CD4-positive, alpha-beta T cell treated with Interleukin-4 for 1 hour (primary cell): ENCODE measurements at places on chromosomes 16 and 17.

DNA sequence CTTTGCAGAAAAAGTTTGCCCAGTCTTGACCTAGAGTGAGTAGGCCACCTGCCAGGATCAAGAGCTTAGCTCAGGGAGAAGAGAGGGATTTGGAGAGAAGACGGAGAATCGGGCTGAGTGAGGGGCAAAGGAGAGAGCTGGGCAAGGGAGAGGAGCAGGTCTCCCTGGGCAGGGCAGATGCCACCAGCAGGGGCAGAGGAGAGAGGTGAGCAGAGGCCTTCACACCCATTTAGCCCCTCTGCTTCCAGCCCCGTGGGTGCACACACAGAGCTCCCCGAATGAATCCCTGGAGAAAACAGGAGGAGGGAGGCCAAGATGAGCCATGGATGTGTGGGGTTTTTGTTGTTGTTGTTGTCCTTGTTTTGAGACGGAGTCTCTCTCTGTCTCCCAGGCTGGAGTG is 29.2 kb downstream of the TBX4 start:
- no peak for DNase-seq

DNA sequence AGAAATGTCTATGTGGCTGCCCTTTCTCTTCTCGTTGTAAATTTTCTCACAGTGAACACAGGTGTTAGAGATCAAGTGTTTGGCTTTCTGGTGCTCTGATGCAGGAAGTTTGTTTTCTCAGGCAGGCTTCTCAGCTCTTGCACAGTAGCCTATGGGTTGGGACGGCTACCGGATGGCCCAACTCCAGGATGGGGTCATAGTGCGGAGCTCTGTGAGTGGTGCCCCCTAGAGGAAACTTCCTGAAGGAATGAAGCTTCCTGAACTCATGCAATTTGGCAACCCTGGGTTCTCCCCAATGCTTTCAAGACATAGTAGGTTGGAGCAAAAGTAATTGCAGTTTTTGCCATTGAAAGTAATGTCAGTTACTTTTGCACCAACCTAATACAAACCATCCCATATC is 407.5 kb upstream of the HSBP1 start:
- DNase-seq: no peak

DNA sequence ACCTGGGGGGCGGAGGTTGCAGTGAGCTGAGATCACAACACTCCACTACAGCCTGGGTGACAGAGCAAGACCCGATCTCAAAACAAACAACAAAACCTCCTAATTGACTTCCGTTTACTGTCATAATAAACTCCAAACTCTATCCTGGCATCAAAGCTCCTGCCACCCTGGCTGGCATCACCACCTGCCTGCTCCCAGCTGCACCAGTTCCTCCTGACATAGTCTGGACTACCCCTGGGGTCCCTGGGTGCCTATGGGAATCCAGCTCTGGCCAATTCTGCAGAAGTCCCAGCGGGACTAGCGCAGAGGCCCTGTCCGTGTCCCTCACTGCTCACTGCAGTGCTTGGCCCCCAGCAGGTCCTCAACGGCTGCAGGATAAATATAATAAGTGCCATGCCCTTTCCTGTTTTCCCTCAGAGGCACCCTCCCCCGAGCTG is 723 bp downstream of the NTHL1 start:
- no peak for DNase-seq

GRCh38 chr16:85556456-85557082 is 56.6 kb upstream of the GSE1 start:
- peak; percentile 77 for DNase-seq

DNA sequence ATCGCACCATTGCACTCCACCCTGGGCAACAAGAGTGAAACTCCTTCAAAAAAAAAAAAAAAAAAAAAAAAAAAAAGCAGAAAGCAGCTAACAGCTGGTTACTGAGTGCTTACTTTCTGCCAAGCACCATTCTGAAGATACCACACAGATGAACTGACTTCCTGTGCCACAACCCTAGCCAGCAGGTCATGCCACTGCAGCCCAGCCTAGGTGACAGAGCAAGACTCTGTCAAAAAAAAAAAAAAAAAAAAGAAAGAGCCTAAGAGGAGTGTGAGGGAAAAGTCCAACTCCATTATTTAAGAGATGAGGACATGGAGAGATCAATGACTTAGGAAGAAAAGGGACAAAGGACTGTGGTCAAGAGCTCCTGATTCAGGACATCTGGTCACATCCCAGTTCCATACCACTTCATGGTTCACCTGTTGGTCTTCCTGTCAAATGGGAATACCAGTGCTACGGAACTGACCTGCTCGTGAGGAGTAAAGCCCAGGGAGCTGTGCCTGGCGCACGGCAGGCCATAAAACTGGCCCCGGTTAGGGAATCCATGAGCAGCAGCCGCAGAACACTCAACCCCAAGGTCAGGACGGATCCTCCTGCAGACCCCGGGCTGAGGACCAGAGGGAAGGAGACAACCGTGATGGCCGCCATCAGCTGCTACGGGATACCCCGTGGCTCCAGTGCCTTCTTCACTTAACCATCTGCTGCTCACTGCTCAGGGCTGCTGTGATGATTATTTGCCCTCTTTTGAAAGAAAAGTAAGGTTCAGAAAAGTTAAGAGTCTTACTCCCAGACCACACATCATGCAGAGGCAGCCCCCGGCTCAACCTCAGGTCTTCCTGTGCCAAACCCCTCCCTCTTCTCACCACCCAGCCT is 950 bp downstream of the KLHDC4 start:
- DNase-seq: peak; percentile 59

- peak; percentile 50 for DNase-seq
Observed at GRCh38 chr16:22161999-22162655, at the start of gene SDR42E2. Gene SDR42E2, plus strand, starts transcription at chr16:22162506. Its CDS starts 3,077 bp downstream, at chr16:22165583.

- no peak for DNase-seq
Observed at GRCh38 chr17:4310354-4311060, 46.7 kb upstream of the ANKFY1 start.

- DNase-seq: peak; percentile 71
Observed at GRCh38 chr16:90008708-90009145, 10.5 kb downstream of the DBNDD1 start.

DNA sequence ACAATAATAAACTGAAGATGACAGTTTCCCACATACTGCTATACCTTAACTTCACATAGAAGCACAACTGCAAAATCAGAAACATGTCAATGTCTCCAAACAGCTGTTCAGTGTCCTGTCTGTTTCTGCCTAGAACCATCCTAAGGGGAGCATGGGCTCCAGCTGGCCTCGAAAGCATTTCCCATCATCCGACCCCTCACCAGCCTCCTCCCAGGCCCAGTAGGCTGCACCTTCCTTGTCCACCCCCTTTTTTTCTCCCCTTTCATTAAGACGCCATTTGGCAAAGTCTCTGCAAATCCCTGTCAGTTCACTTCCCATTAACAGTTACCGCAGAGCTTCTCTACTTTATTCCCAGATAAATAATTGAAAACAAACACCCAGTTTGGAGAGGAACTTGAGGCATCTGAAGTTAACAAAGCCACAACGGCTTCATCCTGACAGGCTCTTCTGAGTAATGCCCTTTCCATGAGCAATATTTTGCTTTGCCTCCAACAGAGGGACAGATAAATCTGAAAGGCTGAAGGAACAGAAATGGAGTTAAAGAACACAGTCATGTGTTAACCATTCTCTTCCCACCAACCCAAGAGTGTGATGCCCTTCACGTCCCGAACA is 65.3 kb downstream of the SLC39A11 start:
- no peak for DNase-seq

GRCh38 chr17:28333083-28333746 is 2.1 kb downstream of the IFT20 start:
- DNase-seq: no peak

- DNase-seq: no peak
Observed at GRCh38 chr17:57355090-57355859, 99.0 kb downstream of the MSI2 start.

- DNase-seq: no peak
Observed at GRCh38 chr16:54107583-54108202, 178.9 kb downstream of the IRX3 start.

- DNase-seq: no peak
Observed at GRCh38 chr17:59067756-59068155, 38.9 kb downstream of the TRIM37 start.
